ENCODE measurements at places on chromosomes 16 and 17.

DNA sequence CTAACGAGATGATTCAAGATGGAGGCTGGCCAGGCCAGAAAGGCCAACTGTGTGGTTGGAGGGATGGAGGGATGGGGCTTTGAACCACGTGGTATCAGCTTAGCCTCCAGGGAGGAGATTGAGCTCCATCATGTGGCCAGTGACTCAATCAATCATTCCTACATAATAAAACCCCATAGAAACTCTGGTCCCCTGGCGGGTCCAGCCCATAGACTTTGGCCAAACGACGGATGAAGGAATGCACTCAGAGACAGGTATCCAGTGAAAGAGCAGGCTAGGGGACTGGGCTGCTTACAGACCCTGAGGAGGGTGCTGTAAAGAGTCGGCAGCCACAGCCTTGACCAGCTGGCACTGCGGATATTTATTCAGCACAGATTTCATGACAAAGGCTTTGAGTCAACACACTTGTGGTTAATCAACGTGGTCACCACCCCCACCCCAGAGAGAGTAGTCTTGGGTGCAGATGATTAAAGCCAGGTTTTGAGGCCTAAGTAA lies 308.7 kb upstream of the TNRC6C start:
- DNase-seq: peak; percentile 56

- DNase-seq: no peak
These were observed 13.5 kb downstream of the SPECC1 start for GRCh38 chr17:20022701-20023100.

- DNase-seq: no peak
These were observed 62.8 kb upstream of the GCSH start for GRCh38 chr16:81158964-81159363.

DNA sequence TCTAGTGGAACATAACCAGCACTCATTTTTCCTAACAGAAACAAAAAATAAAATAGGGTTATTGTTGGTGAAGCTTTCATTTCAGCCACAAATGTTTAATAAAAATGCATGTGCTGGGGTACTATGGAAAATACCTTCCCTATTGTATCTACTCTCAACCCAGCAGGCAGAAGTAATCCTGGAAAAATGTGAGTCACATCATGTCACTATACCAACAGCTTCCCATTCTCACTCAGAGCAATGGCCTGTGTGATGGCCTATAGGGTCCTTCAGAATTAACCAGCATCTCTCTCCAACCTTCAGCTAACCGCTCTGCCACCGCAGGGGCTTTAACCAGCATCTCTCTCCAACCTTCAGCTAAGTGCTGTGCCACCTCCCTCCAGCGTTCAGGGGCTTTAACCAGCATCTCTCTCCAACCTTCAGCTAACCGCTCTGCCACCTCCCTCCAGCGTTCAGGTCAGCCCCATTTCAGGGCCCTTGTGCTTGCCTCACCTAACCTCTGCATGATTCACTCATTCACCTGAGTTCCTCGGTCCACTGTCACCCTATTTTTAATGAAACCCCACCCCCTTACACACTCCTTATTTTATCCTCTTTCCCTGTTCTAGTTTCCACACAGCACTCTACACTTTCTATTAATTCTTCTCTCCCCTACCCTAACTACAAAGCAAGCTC lies 34.0 kb downstream of the UBE2G1 start:
- peak; percentile 52 for DNase-seq

- DNase-seq: no peak
These were observed 2.4 kb upstream of the RBFOX3 start for GRCh38 chr17:79613195-79613772.

DNA sequence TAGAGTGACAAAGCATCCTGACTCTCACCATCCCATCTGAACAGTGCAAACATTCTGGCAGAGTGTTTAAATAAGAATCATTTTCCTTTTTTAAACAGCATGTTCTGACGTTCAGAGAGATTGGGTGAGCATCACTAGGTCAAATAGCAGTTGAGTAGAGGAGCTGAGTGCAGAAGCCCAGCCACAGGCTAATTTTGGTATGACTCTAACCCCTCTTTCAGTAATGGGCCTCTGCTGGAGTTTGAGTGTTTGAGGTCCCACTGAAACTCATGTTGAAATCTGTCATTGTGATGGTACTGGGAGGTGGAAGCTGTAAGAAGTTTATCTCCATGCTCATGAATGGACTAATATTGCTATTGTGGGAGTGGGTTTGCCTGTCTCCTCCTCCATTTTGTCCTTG lies 194.4 kb downstream of the SALL1 start:
- DNase-seq: no peak

DNA sequence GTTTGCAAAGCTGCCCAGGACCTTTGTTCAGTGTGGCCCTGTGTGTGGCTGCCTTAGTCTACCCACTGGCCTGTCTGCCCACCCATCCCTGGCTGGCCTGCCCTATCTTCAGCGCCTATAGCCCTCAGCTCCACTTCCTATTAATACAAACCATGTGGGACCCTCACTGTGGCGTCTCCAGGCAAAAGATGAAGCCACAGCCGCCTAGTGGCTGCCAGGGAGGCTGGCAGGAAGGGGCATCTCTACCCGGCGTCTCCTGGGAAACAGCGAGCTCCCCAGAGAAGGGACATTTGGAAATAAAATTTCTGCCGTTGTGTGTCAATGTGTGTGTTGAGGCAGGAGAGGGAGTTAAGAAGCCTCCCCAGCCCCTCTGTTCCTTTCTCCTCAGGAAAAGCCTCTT lies 31.5 kb downstream of the NEUROD2 start:
- DNase-seq: peak; percentile 47

- DNase-seq: no peak
These were observed 2.6 kb downstream of the CACNA1H start for GRCh38 chr16:1155353-1156054.

- no peak for DNase-seq
These were observed 41.0 kb downstream of the MRPS23 start for GRCh38 chr17:57808882-57809281.

DNA sequence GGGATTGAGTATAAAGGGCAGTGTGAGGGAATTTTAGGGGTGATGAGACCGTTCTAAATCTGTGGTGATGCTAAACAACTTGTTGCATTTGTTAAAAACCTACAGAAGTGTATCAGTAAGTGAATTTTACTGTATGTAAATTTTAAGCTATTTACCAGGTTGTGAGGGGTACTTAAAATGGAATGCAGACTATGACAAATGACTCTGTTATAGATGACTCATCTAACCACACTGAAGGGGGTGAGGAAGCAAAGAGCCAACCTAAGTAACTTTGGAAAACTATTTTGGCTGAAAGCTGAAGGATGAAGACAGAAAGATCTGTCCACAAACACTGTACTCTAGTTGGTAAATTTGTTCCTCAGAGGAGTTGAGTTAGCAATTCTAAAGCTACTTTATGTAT lies 5.3 kb upstream of the MKS1 start:
- DNase-seq: peak; percentile 92

DNA sequence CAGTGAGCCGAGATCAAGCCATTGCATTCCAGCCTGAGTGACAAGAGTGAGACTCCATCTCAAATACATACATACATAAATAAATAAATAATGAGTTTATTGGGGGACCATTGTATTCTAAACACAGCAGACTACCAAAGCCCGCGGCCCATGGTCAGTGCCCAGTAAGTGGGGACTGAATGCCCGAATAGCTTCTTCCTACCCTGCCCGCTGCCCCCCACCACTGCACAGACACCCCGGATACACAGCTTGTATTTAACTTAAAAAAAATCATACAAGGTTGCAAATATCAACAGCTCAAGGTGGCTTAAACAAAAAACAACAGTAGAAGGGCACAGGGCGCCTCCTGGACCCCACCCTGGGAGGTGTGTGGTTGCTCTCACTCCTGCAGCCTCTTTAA lies 22.6 kb upstream of the TLK2 start:
- no peak for DNase-seq

DNA sequence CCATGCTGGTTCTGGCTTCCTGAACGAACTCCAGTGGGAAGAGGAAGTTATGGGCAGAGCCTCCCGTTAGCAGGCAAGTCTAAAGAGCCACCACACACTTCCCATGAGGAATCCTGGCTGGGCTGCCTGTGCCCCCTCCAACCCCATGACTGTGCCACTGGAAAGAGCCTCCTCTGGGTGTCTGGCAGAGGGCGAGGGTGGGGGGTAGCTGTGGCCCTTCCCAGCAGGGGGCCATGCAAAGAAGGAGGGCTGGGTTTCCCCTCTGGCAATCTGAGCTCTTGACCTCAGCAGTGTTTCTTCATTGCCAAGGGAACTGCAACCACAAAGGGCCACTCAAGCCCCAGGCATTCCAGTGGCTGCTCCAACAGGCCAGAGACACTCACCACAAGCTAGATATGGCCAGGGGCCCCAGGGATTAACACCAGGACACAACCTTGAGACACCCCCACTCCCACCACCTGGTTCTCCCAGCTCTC lies 1.7 kb upstream of the RRAD start:
- DNase-seq: peak; percentile 94

- DNase-seq: no peak
These were observed 33.7 kb downstream of the LITAFD start for GRCh38 chr16:8915722-8916301.

GRCh38 chr17:17376362-17376761 lies 73.2 kb downstream of the NT5M start:
- peak; percentile 15 for DNase-seq

- DNase-seq: no peak
These were observed 6.5 kb downstream of the NXN start for GRCh38 chr17:973053-973452.

GRCh38 chr17:4777969-4778760 lies 6.5 kb downstream of the TM4SF5 start:
- DNase-seq: no peak

- peak; percentile 24 for DNase-seq
These were observed 18.3 kb upstream of the DDX52 start for GRCh38 chr17:37661400-37662014.

GRCh38 chr17:72053449-72053848 lies 67.4 kb upstream of the SOX9 start:
- no peak for DNase-seq

DNA sequence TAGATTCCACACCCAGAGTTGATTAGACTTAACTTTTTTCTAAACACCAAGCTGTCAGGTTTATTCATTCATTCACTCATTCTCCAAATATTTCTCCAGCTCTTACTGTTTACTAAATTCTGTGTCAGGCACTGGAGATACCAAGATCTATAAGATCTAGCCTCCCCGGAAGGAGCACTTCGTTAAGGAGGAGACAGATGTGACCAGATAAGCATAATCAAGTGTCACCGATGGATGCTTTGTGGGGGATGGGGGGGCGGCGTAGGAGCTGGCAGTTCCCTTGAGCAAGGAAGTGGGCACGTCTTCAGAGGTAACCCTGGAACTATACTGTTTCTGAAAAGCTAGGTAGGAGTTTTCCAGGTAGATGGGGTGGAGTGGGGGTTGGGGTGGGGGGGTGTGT lies 3.8 kb upstream of the RPL26 start:
- no peak for DNase-seq

Data from ELR (cell line).